ENCODE measurements at places on chromosomes 16 and 17. TPM values are rescaled to one million over a fixed set of nuclear protein-coding genes. Genes with fewer than 3 reads are reported as not detected.

GRCh38 chr16:28219282-28219681, 7.5 kb upstream of the XPO6 start:
- H3K4me1 ChIP-seq = no peaks in the 10 kb centered on the region
- H3K36me3 ChIP-seq = no peaks in the 10 kb centered on the region
- no peak overlapping the region for H3K4me3 ChIP-seq
- DNase-seq = no peak
- H3K27ac ChIP-seq = no peak overlapping the region

DNA sequence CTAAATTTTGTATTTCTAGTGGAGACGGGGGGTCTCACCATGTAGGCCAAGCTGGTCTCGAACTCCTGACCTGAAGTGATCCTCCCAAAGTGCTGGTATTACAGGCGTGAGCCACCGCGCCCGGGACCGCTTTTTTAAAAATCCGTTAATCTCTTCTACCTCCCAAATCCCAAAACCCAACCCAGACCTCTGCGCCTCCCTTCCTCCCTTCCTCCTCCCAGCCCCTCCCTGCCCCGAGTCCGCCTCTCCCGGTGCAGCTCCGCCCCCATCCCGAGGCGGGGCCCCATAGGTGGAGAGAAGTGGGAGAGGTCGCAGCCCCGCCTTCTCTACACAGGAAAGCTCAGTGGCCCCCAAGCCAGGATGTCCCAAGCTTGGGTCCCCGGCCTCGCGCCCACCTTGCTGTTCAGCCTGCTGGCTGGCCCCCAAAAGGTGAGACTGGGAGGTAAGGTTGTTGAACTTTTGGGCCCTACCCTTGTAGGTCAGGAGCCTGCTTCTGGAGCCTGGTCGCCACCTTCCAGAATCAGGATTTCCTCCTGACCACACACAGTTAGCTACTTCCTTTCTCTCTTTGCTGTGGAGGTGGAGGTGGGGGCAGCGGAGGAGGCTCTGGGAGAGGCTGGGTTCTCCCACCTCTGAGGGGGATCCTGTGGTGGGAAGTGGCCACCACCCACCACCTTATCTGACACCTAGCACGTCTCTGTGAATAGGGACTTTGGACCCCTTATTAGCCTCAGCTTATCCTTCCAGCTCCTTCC, at the start of gene TMEM92:
TMEM92 (plus strand) TSS at position 325 of the 755 bp plus-strand sequence; CDS start at position 361, 36 bp downstream.
- H3K4me1 ChIP-seq = peaks cover 76% of the 10 kb centered on the region

GRCh38 chr16:88840600-88841215, 16.0 kb downstream of the GALNS start:
- DNase-seq = no peak
- H3K27me3 ChIP-seq = no peaks in the 10 kb centered on the region
- no peak overlapping the region for H3K4me3 ChIP-seq
- no peaks in the 10 kb centered on the region for H3K4me1 ChIP-seq
- H3K36me3 ChIP-seq = peaks cover 9% of the 10 kb centered on the region

- peaks cover 26% of the 10 kb centered on the region for H3K4me1 ChIP-seq
- DNase-seq = no peak
- no peak overlapping the region for H3K27ac ChIP-seq
- no peaks in the 10 kb centered on the region for H3K27me3 ChIP-seq
Observed at GRCh38 chr17:31318298-31318801, 3.1 kb downstream of the EVI2A start.

The CCL5 gene
- total RNA-seq = not detected

The RND2 gene
- 1.5 TPM for total RNA-seq

- DNase-seq = no peak
- H3K36me3 ChIP-seq = peaks cover 8% of the 10 kb centered on the region
- H3K4me1 ChIP-seq = peaks cover 30% of the 10 kb centered on the region
- peak overlapping the region; percentile 61 for H3K4me3 ChIP-seq
Observed at GRCh38 chr17:47969930-47970724, 786 bp upstream of the CDK5RAP3 start.

- DNase-seq = peak; percentile 58
- H3K4me1 ChIP-seq = peaks cover 3% of the 10 kb centered on the region
- H3K36me3 ChIP-seq = no peaks in the 10 kb centered on the region
Observed at GRCh38 chr17:3529817-3530741, 27.5 kb downstream of the TRPV3 start.

GRCh38 chr17:4623249-4623648, 18.2 kb downstream of the ALOX15 start:
- no peak overlapping the region for H3K4me3 ChIP-seq
- no peak for DNase-seq
- peaks cover 2% of the 10 kb centered on the region for H3K27me3 ChIP-seq
- peaks cover 2% of the 10 kb centered on the region for H3K36me3 ChIP-seq
- peaks cover 23% of the 10 kb centered on the region for H3K4me1 ChIP-seq

GRCh38 chr16:58418601-58419000, 26.3 kb downstream of the GINS3 start:
- no peaks in the 10 kb centered on the region for H3K4me1 ChIP-seq
- H3K27ac ChIP-seq = no peak overlapping the region
- H3K4me3 ChIP-seq = no peak overlapping the region

DNA sequence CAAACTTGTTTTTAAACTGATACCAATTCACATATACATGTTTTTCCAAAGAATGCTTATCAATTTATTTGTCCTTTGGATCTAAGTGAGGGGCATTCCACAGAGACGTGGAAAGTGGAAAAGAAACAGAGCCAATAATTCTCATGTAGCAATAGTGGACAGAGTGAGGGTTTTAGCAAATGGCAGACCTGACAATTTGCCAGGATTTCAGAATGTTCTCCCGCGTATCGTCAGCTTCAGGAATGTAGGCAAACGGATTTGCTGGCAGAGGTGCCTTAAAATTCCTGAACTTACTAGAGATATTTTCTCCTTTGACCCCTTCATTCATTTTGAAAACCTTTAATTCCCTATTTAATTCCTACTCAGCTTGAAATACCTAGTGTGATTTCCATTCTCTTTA, 193.4 kb upstream of the CPHXL start:
- no peaks in the 10 kb centered on the region for H3K4me1 ChIP-seq
- H3K36me3 ChIP-seq = no peaks in the 10 kb centered on the region
- H3K4me3 ChIP-seq = no peak overlapping the region
- H3K27ac ChIP-seq = no peak overlapping the region
- DNase-seq = no peak
- peaks cover 3% of the 10 kb centered on the region for H3K27me3 ChIP-seq

The PRAC2 gene
- total RNA-seq = not detected

The CES5A gene
- not detected for total RNA-seq

The SPDYE4 gene
- not detected for total RNA-seq

- H3K27ac ChIP-seq = no peak overlapping the region
- H3K4me1 ChIP-seq = no peaks in the 10 kb centered on the region
- peak; percentile 55 for DNase-seq
- no peak overlapping the region for H3K4me3 ChIP-seq
Observed at GRCh38 chr17:17362540-17362930, 59.4 kb downstream of the NT5M start.

The ASPA gene
- total RNA-seq = not detected

DNA sequence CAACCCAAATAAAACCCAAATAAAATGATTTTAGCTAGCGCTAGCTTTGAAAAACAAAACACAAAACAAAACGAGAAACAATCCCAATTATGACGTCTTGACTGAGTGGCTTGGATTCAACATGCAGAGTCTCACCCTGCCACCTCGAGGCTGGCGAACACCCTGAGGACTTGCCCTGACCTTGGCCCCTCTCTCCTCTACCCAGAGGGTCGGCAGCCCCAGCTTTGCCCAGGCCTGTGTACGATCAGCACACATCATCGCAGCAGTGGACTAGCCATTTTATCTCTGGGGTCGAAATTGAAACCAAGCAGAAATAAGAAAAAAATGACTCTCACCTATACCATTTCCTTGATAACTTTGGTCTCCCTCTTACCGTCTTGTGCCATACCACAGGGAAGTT, 4.9 kb downstream of the JMJD6 start:
- H3K4me3 ChIP-seq = no peak overlapping the region
- DNase-seq = no peak
- H3K27me3 ChIP-seq = no peaks in the 10 kb centered on the region

DNA sequence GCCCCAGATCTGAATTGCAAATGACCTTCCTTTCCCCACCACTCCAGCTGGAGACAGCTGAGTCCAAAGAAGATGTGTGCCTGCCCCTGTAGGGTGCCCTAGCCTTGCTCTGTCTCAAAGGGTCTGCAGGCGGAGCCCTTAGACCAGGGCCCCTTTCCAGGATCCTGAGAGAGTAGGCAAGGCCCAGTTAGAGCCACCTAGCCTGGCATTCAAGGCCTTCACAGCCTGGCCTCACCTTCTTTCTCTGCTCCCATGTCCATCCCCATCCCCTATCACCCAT, 66.6 kb upstream of the LHX1 start:
- H3K27me3 ChIP-seq = peaks cover 5% of the 10 kb centered on the region
- H3K4me1 ChIP-seq = no peaks in the 10 kb centered on the region
- DNase-seq = no peak
- H3K36me3 ChIP-seq = no peaks in the 10 kb centered on the region
- no peak overlapping the region for H3K4me3 ChIP-seq
- H3K27ac ChIP-seq = no peak overlapping the region

GRCh38 chr16:85110105-85110504, 2.2 kb downstream of the CIBAR2 start:
- H3K4me1 ChIP-seq = peaks cover 4% of the 10 kb centered on the region
- H3K36me3 ChIP-seq = no peaks in the 10 kb centered on the region
- peaks cover 14% of the 10 kb centered on the region for H3K27me3 ChIP-seq
- H3K4me3 ChIP-seq = no peak overlapping the region
- no peak for DNase-seq

The BRIP1 gene
- total RNA-seq = 4.3 TPM

DNA sequence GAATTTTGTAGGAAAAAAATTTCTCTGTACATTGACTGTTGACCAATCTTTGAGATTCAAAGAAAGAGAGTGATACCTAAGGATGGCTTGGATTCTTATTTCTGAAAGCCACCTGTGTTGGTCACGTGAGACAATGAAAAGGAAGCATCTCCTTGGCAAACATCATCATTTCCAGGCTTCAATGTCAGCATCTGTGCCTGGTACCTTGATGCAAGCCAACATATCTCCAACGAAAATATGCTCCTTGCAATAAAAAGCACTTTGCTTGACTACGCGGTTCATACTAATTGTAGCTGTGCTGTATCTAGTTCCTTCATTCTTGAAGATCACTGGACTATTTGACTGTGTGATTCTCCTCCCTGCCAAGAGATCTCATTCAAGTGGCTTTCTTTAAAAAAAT, 503.4 kb upstream of the PSMD7 start:
- peaks cover 2% of the 10 kb centered on the region for H3K36me3 ChIP-seq
- DNase-seq = no peak
- no peak overlapping the region for H3K4me3 ChIP-seq
- H3K4me1 ChIP-seq = peaks cover 13% of the 10 kb centered on the region

GRCh38 chr16:49348408-49349176, 25.0 kb upstream of the C16orf78 start:
- H3K27me3 ChIP-seq = peaks cover 38% of the 10 kb centered on the region
- H3K36me3 ChIP-seq = no peaks in the 10 kb centered on the region
- no peak for DNase-seq
- no peak overlapping the region for H3K27ac ChIP-seq
- H3K4me3 ChIP-seq = no peak overlapping the region
- no peaks in the 10 kb centered on the region for H3K4me1 ChIP-seq

The DHX58 gene
- 0.55 TPM for total RNA-seq

DNA sequence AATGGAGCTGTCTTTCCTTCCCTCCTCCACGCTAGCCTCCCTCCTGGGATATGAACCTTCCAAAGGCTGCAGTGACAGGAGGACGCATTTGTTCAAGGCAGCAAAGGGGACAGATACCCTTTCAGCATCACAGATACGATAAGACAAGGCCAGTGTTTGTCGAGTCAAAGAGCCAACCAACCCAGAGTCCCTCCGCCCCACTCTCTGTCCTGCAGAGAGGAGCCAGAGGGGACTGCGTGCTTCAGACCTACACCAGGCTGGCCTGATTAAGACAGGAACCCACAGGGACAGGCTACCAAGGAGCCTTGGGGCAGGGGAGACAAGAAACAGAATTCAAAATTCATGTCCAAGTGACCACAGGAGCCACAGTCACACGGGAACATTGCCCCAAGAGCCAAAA, 72.6 kb upstream of the CDH5 start:
- no peak overlapping the region for H3K27ac ChIP-seq
- H3K4me3 ChIP-seq = no peak overlapping the region
- H3K36me3 ChIP-seq = no peaks in the 10 kb centered on the region
- peaks cover 13% of the 10 kb centered on the region for H3K27me3 ChIP-seq

The NLRC3 gene
- total RNA-seq = 0.12 TPM

DNA sequence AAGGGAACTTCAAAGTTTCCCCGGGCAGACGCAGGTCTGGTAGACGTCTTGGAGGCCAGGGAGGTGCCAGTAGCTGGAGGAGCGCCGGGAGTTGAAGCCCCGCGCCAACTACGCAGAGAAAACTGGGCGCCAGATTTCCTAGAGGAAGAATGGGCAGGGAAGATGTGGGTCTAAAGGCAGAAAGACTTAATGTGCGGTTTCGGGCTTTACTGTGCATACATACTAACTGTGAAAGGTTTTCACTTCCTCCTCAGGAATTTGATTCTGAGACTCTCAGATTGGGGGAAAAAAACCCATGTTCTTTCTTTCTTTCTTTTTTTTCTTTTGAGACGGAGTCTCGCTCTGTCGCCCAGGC, 331 bp upstream of the ZNF287 start:
- peak overlapping the region; percentile 85 for H3K27ac ChIP-seq
- peak overlapping the region; percentile 81 for H3K4me3 ChIP-seq
- H3K36me3 ChIP-seq = peaks cover 8% of the 10 kb centered on the region
- peaks cover 5% of the 10 kb centered on the region for H3K27me3 ChIP-seq
- H3K4me1 ChIP-seq = peaks cover 14% of the 10 kb centered on the region

DNA sequence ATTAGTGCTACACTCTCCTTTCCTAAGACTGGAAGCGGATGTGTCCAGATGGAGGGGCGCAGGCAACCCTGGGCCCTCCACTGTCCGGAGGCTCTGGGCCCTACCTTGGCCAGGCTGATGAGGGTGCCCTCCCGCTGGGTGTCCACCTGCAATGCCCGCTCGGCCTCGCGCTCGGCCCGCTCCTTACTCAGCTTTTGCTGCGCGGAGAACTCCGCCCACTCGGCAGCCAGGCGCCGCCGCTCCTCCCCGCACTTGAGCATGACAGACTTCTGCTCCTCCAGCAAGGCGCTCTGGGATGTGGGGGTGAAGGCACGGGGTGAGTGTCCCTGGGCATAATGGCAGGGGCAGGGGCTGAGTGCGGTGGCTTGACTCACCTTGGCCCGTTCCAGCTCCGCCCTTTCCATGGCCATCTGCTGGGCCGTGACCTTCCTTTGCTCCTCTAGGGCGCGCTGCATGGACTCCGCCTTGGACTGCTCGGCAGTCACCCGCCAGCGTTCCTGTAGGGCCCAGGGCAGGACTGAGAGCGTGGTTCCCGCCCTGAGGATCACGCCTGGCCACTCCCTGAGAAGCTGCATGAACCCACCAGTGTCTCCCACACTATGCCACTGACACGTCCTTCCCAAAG, 10.1 kb upstream of the MRPL38 start:
- no peak overlapping the region for H3K27ac ChIP-seq
- H3K4me3 ChIP-seq = no peak overlapping the region
- no peaks in the 10 kb centered on the region for H3K27me3 ChIP-seq
- H3K36me3 ChIP-seq = peaks cover 16% of the 10 kb centered on the region
- H3K4me1 ChIP-seq = no peaks in the 10 kb centered on the region
- no peak for DNase-seq

The CD300C gene
- not detected for total RNA-seq

DNA sequence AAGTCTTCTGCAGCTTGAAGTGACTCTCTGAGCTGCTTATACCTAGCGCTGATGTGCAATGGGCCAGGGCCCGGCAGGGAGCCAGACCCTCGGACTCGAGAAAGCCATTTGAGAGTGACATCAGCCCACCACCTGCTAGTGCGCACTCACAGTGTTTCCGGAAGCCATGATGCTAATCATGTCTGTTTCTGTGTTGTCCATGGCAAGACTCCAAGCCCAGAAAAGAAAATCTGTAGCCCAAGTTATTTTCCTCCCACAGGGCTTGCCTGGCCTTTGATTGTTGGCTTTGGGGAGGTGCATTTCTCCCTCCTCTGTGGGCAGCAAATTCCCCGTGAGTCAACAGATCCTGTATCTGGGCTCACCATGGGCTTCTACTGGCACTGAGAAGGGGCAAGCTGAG, 1.8 kb upstream of the CDRT4 start:
- H3K36me3 ChIP-seq = peaks cover 6% of the 10 kb centered on the region
- no peak overlapping the region for H3K4me3 ChIP-seq
- H3K27me3 ChIP-seq = no peaks in the 10 kb centered on the region
- DNase-seq = no peak
